ENCODE measurements at places on chromosomes 2 and 18.

DNA sequence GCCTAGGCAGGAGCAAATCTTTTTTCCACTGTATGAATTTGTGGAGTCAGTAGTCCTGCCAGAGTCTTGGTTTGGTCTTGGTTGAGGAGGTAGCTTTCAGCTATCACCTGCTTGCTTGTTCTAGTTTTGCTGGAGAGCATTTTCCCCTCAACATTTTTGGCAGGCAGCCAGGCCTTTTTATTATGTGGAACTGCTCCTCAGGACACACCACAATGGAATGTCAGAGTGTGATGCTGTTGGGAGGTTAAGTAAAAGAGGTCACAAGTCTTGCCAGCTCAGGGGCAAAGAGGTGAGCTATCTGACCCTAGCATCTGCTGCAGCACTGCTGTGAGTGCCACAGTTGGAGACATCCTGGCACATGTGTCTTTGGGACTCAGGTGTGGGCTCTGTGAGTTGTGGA, 258.0 kb downstream of the CNTNAP5 start:
- no peak for DNase-seq

DNA sequence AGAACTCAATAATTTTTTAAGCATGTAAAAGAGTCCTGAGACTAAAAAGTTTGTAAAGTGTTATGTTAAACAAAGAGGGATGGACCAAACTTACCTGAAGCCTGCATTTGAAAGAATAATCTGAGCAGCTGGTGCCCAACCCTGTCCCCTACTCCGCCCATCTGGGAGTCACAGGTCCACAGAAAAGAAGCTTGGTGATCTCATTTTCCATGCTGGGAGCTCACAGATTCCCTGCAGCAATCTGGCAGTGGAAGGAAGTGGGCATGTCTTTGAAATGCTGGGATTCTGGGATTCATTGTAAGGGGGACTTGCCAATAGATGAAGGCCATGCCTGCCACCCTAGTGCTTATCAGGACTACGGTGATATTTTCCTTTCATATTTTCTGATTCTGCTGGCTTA, 17.9 kb downstream of the CDH2 start:
- no peak for DNase-seq

DNA sequence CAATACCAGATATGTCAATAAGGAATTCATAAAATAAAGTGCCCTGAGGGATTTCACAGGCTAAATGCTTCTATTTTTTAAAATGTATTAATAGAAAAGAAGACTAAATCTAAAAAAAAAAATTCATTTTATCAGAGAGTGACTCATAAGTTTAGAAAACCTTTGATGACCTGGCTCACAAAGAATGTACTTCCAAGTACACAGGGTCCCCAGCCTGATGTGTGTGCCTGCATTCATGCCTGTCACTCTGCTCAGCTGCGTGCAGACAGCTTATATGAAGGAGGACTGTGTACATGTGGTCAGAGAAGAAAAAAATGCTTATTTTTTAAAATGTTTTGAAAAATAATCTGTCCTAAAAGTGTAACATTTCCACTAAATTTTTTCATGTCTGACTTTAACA, 3.0 kb upstream of the CPS1 start:
- DNase-seq = no peak

- no peak for DNase-seq
These were observed 32.6 kb upstream of the E2F6 start for GRCh38 chr2:11498543-11499034.

GRCh38 chr2:3169106-3169870, 208.3 kb downstream of the EIPR1 start:
- DNase-seq = no peak

DNA sequence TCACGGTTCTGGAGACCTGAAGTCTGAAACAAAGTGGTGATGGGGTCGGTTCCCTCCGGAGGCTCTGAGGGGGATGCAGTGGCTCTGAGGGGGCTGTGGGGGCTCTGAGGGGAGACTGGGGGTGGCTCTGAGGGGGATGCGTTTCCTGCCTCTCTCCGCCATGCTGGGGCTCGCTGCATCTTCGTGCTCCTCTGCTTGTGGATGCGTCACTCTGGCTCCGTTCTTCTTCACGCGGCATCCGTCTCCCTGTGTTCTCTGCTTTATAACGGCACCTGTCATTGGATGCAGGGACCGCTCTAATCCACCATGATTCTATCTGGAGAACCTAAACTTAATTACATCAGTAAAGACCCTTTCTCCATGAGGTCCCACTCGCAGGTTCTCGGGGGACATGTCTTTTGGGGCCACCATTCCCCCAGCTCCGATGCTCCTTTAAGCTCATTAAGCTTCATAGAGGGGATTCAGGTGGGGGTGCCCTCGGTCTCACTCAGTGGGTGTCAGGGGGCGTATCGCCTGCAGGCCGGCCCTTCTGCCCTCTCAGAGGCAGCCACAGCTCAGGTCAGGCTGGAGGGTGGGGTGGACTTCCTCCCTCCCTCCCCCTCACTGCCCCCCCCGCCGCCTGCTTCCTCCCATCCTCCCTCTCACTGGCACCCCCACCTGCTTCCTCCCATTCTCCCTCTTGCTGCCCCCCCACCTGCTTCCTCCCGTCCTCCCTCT, 18.4 kb downstream of the RTP5 start:
- DNase-seq = no peak

GRCh38 chr2:143311426-143311825, 182.2 kb downstream of the ARHGAP15 start:
- DNase-seq = no peak

DNA sequence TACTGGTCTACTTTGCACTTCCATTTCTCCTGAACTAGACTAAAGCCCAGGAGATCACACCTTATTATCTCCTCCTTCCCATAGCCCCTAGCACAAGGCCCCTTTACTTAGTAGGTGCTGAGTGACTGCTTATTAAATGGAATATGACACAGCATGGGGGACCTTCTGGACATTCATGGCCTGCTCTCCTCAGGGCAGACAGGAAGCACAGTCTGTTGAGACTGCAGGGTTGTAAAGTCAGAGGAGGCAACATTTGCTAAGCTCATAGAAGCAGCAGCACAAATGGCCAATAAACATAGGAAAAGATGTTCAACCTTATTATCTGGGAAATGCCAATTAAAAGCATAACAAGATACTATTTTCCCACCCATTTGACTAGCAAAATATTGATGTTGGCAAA, 75.3 kb downstream of the DNMT3A start:
- no peak for DNase-seq

DNA sequence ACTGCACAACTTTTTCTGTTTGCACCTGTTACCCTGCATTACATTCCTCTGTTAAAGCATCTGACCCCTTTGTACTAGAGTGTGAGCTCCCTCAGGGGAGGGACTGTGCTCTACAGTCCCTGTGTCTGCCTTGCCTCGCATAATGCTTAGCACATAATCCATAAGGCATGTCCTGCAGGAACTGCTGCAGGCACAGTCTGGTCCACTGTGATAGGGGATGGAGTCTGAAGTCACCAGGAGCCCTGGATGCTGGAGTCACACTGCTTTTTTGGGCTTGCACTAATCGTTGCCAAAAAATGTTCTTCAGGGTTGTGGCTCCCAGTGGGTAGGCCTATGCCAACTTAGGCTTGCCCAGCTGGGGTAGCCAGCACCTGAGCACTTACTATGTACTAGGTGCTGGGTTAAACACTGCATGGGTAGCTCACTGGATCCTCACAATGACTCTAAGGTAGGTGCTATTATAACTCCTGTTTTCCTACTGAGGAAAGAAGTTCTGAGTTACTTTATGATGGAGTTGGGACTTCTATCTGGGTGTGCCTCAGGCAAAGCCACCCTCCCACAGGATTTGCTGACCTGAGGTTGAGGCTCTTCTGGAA, 33.3 kb downstream of the COPS7B start:
- no peak for DNase-seq

- DNase-seq = no peak
These were observed 71.8 kb downstream of the MTA3 start for GRCh38 chr2:42640261-42640660.

GRCh38 chr2:171568089-171568488, 45.8 kb downstream of the CYBRD1 start:
- DNase-seq = no peak
